ENCODE measurements at places on chromosomes 3 and 15. TPM values are rescaled to one million over a fixed set of nuclear protein-coding genes. Genes with fewer than 3 reads are reported as not detected.

- DNase-seq, result no peak
These were observed 841.0 kb downstream of the OTOL1 start for GRCh38 chr3:162337630-162338029.

DNA sequence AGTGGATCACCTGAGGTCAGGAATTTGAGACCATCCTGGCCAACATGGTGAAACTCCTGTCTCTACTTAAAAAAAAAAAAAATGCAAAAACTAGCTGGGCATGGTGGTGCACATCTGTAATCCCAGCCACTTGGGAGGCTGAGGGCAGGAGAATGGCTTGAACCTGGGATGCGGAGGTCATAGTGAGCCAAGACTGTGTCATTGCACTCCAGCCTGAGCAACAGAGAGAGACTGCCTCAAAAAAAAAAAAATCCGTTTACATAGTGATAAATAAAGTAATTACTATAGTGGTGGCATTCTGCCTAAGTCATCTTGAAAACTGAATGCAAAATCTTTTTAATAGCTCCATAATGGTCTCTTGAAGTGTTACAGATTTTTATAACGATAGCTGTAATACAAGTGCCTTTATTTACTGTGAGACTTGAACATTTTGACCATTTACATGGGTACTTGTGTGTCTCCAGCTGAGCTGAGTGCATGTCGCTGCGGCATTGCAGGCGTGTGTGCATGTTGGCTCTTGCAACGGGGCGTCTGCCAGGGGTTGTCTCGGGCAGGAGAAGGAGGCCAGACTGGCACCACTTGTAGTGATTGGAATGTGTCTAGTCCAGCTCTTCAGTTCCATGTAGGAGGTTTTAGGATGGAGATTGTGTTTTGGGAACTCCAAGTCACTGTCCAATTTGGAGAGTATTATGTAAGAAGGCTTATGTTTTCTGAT is 111.9 kb downstream of the IGF1R start:
- no peak for DNase-seq

- DNase-seq, result no peak
These were observed 5.2 kb upstream of the ATP13A3 start for GRCh38 chr3:194492001-194492400.

- no peak for DNase-seq
These were observed 753 bp downstream of the INAFM2 start for GRCh38 chr15:40323953-40324937.

DNA sequence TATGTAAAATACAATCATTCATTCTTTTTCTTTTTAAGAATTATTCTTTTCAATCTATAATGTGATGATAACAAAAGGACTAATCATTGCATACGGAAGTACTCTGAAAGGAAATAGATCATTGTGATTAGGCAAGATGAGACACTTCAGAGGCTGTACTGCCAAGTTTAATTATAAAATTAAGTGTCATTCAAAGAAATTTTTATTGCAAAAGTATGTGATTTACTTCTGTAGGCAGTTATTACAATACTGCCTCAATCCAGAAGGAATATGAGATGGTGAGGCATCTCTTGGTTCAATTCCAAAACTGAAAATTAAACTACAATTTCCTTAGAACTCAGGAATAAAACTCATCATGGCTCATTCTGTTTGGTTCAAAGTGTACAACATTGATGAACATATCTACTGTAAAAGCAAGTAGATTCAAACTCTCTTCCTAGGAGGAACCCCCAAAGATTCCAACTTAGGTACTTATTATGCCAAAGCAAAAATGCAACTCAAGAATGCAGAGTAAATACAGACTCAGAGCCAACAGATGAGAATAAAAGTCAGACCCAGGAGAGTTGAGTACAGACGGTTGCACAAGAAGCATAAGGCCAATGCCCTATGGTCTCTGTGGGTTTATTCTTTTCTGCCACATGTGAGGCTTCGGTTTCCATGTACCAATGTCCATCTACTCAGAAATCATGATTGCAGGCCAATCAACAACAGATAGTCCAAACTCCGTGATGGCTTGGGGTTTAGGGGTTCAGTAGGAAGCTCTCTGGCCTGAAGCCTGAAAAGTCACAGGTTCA is 118.5 kb upstream of the WNT5A start:
- no peak for DNase-seq

DNA sequence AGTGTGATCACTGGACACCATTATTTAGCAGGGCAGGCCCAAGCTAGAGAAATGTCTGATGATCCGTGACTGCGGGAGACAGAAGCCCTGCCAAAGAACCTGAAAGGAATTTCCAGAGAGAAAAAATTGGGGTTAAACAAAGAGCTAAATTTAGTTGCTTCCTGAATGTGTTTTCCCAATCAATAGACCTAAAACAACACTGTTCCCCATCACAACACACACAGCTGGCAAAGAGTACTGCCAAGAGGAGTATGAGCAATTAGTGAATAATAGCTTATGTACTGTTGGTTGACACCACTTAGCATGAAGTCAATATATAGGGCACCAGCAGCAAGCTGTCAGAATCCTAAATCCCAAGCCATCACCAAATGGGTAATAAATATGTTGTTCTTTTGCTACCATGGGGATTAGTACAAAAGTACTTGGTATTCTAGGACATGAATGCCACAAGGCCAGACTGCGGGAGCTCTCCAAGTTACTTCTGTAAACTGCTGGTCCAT is 35.7 kb downstream of the CLK3 start:
- no peak for DNase-seq

DNA sequence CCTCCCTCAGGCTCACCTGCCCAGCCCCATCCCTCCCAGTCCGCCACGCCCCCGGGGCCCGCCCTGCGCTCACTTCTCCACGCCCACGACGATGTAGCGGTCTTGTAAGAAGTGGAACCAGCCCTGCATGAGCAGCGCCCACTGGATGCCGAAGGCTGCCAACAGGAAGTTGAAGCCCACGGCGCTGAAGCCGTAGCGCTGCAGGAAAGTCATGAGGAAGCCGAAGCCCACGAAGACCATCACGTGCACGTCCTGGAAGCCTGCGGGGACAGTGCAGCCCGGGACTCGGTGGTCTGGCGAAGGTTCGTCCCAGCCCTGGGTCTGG is 9.7 kb downstream of the RHCG start:
- DNase-seq, result no peak

TMEM212 gene
- not detected for polyA plus RNA-seq

PARL gene
- polyA plus RNA-seq, result 47.7 TPM

C3orf49 gene
- 1.2 TPM for polyA plus RNA-seq

ZDHHC23 gene
- 14.9 TPM for polyA plus RNA-seq

CCNDBP1 gene
- polyA plus RNA-seq, result 51.5 TPM

STAB1 gene
- polyA plus RNA-seq, result 44.5 TPM

ISL2 gene
- polyA plus RNA-seq, result 0.16 TPM

SIDT1 gene
- 2.8 TPM for polyA plus RNA-seq
